Activated CD4-positive, alpha-beta T cell treated with anti-CD3 and anti-CD28 coated beads, Interleukin-10, Interleukin-2, amounts not matched to agents 100 ng/mL and 50 ng/mL, durations not matched to agents 16 hours and 8 hours (primary cell): ENCODE measurements at places on chromosomes 2 and 18.

GRCh38 chr2:18455236-18455862, 105.1 kb downstream of the RDH14 start:
- no peak for DNase-seq

DNA sequence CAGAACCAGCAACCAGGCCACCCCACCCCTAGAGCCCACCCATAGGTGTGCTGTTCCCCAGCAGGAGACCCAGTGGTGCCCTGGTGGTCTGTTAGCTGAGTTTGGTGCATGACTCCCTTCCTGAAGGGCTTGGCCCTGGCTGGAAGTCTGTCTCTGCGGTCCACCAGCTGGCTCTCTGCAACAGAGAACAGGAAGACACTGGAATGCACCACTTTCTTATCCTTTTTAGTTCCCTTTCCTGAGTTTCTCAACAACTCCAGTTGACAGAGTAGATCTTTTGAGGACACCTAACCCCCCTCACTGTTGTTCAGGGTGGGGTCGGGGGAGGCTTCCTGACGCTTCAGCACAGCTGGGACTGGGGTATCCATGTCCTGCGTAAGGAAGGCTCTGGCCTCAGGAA, 11.9 kb upstream of the RPL37A start:
- DNase-seq, result no peak

GRCh38 chr2:239296020-239296932, 104.5 kb downstream of the HDAC4 start:
- no peak for DNase-seq

GRCh38 chr2:153388246-153388645, 90.3 kb downstream of the RPRM start:
- no peak for DNase-seq

DNA sequence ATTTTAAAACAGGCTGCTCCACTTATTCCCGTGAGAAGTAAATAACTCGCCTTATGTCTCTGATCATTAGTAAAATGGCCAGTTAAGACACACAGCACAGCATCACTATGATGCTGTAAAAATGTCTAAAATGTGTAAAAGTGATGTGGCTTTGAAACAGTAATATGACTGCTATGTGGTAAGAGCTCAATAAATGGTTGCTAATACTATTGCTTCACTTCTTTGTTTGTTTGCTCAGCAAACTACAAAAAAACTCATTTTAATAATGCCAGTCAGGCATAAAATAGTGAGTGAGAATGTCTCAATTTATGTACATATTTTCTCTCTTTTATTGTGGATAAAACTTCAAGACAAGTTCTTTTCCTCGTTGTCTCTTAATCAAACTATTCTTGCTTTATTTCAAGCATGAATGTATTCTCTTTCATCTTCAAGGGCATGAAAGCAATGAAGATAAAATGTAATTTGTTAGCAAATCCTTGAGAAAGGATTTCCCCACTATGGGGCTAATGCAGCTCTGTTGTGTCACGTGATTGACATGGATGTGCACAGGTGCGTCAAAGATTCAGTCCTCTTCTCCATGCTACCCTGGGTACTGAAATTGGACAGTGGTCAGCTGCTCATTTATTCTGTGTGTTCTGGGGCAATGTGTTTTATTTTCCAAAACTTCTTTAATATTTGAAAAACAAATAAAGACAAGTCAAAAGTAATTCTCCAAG, 387.2 kb downstream of the TRIB2 start:
- DNase-seq, result no peak

GRCh38 chr2:120564213-120565094, 171.2 kb upstream of the GLI2 start:
- no peak for DNase-seq

DNA sequence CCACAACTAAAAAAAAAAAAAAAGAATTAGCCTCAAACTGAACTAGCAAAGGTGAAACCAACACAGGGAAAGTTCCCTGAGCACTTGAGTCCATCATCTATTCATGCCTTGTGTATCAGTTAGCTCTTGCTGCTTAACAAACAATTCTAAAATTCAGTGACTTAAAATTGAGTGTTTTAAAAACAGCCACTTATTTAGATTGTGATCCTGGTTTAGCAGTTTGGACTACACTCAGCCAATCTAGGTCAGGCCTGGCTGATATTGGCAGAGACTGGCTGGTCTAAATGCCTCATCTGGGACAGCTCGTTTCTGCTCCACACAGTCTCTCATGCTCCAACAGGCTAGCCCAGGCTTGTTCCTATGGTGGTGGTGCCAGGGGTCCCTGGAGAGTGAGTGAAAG, 247.9 kb downstream of the ATAD2B start:
- DNase-seq, result no peak

- DNase-seq, result no peak
Observed at GRCh38 chr2:48938231-48938630, 182.7 kb upstream of the LHCGR start.

DNA sequence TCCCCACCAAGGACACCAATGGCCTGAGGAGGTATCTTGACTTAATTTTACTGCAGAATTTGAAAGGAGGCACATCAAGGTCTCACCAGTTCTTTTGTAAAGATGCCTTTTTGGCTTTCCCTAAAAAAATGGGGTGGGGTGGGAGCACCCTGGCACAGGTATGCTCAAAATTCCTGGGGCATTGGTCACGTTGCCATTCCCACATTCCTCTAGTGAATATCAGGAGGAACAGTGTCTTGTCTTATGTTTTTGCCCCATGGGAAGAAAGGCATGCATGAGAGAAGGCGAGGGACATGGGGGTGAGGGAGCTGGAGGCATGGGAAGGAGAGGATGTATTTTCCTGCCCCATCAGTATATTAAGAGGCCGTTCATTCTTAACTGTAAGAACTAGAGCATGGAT, 275.3 kb downstream of the CMPK2 start:
- no peak for DNase-seq

GRCh38 chr2:120715941-120716340, 19.7 kb upstream of the GLI2 start:
- DNase-seq, result no peak

DNA sequence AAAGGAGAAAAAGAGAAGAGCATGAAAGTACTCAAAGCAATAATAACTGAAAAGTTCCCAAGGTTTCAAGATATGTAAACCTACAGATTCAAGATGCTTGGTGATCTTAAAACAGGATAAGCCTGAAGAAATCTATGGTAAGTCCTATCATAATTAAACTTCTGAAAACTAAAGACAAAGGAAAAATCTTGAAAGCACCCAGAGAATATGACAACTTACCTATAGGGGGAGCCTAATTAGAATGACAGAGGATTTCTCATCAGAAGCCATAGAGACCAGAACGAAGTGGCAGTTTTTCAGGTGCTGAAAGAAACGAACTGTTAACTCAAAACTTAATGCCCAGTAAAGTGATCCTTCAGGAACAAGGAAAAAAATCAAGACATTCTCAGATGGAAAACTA, 59.7 kb downstream of the XDH start:
- peak; percentile 21 for DNase-seq

DNA sequence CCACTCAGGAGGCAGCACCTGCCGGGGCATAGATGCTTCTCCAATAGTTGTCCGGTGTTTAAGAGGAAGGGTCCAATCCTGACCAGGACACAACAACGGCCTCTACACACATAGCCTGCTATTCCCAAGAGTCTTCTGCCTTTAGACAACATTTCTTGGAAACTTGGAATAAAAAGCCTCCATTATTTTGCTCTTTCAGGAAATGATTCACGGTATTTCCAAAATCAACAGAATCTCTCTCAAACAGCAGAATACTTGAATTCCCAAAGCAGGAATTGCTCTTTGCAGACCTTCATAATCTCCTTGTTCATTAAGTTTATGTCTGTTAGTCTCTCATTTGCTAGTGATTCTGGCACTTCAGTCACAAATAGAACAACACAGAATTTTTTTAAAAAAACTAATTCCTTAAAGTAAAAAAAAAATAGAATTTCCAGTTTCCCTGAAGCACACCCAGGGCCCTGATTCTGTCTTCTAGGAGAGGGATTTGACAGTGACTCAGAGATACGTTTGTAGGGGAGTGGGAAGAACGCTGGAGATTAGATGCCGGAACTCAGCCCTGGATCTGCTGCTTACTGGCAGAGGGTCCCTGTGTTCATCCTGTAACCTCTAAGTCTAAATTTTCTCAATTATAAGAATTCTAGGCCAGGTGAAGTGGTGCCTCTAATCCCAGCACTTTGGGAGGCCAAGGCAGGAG, 74.7 kb downstream of the NAB1 start:
- DNase-seq, result no peak

- DNase-seq, result no peak
Observed at GRCh38 chr2:24708537-24709152, 84.5 kb downstream of the PTRHD1 start.

DNA sequence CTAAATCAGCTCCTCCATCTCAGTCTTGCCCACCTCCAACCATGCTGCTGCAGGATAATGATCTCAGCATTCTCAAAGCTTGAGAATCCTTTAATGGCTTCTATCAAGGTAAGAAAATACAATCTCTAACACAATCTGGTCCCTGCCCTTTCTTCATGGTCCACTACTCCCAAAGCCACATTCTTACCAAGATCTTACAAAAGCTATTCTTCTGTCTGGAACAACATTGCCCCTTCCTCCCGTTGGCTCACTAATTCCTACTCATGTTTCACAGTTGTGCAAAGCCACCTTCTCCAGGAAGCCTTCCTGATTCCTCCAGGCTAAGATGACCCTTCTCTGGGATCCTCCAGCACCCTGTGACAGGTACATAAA, 5.9 kb upstream of the SFXN5 start:
- DNase-seq, result no peak

- no peak for DNase-seq
Observed at GRCh38 chr2:118669654-118670053, 177.8 kb downstream of the EN1 start.

DNA sequence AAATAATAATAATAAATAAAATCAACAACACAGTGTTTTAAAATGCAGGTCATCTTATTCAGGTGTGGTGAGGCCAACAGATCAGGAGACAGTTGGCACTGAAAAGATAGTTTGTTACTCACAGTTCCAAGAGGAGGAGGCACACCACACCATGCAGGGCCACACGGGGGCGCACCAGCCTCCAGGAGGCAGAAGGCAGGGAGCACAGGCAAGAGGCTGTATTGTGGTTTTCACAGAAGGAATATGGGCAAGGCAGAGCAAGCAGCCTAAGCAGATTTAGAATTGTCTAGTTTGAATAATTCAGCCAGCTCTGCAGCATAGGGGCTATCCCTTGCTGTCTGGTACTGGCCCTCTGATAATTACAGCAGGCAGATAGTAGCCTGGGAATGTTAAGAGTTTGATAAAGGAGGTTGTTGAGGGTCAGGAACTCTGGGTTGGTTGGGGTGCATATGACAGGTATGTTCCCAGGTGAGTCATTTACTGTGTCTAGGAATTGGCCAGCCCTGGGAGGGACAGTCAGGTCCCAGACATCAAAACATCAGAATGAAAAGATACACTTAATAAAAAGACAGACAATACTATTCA, 31.3 kb downstream of the KIAA2012 start:
- DNase-seq, result peak; percentile 70

DNA sequence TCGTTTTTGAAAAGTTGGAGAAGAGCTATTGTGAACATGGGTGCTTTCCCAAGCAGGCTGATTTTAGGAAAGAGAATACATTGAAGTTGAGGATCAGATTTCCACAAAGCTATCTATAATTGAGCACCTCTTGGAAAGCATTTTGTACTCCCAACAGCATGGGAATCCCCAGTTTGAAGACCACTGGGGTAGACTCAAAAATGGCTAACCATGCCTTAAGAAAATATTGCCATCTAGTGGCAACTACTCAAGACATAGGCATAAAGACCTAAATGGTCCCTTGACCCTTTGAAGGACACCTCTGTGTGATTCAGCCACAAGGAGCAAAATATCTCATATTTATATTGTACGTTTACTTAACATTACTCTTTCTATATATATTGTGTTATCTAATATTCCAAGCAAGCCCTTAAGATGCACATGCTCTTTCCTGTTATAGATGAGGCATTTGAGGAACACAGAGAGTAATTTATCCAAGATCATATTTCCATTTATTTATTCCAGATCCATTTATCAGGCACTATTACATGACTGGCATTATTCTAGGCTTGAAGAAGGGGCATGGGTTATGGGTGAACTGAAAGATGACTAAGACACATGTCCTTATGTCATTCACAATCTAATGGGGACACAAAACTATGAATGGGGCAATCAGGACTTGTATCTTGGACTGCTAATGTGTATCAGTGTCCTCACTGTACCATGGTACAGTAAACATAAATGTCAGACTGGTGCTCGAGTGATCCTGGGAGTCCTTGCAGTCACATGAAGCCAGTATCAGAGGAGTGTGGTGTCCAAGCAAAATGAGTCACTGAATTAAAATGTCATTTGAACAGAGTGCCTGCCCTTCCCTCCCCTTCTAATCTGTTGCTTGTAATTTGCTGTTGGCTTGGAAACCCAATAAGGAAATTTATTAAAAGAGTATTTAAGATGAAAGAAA, 121.0 kb upstream of the XPO1 start:
- DNase-seq, result peak; percentile 32

- no peak for DNase-seq
Observed at GRCh38 chr2:74008761-74009395, 24.2 kb downstream of the TET3 start.

- no peak for DNase-seq
Observed at GRCh38 chr2:143934626-143935481, 585.1 kb downstream of the ZEB2 start.

DNA sequence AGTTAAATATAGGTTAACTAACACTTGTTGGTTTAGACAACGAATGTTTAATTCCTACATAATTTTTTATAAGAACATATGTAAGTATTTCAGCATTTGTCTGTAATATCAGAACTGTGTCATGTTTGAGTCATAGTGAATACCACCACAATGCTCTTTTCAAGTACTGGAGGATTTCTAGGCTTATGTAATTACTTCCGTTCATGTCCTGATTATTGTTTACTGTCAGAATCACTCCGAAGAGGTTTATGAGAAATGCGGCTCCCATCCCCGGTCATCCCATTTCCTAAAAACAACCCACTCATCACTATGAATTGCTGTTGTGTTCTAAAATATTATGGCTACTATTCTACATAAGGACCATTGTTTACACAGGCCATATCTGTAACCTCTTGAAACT, 45.1 kb downstream of the CDH19 start:
- no peak for DNase-seq
